Brain pericyte (primary cell): ENCODE measurements at places on chromosomes 16 and 17.

- DNase-seq = no peak
Observed at GRCh38 chr17:28917465-28917864, 14.6 kb upstream of the DHRS13 start.

DNA sequence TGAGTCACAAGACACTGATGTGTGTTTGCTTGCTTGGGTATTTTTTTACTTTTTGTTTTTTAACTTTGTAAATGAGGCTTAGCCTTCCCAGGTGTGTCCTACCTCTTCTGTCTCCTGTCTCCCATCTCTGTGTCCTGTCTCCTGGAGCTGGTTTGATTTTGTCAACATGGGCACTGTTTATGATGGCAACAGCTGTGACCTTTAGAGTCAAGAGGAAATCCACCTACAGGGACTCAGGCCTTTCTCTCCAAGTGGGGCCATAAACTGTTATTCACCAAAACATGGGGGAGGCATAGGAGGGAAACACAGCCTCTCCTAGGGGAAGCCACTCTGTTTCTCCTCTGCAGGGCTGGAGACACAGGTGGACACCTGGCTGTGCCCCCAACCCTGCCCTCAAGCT lies 13.1 kb upstream of the PLCG2 start:
- DNase-seq = no peak

DNA sequence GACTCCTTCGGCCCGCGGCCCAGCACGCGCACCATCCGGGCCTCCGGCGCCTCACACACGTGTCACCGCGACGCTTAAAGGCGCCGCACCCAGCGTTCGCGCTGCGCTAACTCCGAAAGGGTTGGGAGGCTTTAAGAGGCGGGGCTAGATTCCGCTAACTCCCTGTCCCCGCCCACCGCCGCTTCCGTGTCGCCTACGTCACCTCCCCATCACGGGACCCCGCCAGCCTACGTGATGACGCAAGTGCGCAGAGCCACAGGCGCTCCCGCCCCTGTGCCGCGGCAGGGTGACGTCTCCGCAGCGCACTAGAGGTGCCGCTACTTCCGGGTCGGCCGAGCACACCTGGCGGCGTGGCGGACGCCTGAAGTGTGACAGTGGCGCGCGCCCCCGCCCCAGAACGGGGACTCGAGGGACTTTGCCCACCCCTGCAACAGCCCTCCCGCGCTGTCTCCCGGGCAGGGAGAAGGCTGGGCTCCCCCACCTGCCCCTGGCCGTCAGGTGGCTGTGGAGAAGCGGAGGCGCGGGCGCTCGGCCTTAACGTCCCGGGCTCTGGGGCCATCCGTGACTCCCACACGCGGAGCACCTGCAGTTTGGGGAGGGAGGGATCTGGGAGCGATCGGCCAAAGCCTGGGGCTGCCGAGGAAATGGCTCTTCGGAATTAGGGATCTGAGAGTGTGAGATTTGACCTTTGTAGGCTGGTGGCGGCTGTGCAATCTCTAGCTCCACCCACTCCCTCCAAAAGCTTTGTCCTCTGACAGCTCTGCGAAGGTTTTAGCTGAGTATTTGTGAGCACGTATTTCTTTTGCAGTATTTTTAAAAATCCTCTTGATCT lies at the start of gene USP36:
TSS of gene USP36 (minus strand) at position 35 of the 832 bp plus-strand sequence. CDS start 4,451 bp downstream, outside the sequence.
- DNase-seq = peak; percentile 98

- no peak for DNase-seq
Observed at GRCh38 chr16:72985148-72985941, 62.6 kb downstream of the ZFHX3 start.

- DNase-seq = no peak
Observed at GRCh38 chr17:58084317-58084981, 1.2 kb downstream of the DYNLL2 start.

GRCh38 chr17:62860962-62861873 lies 53.1 kb upstream of the MARCHF10 start:
- DNase-seq = no peak

DNA sequence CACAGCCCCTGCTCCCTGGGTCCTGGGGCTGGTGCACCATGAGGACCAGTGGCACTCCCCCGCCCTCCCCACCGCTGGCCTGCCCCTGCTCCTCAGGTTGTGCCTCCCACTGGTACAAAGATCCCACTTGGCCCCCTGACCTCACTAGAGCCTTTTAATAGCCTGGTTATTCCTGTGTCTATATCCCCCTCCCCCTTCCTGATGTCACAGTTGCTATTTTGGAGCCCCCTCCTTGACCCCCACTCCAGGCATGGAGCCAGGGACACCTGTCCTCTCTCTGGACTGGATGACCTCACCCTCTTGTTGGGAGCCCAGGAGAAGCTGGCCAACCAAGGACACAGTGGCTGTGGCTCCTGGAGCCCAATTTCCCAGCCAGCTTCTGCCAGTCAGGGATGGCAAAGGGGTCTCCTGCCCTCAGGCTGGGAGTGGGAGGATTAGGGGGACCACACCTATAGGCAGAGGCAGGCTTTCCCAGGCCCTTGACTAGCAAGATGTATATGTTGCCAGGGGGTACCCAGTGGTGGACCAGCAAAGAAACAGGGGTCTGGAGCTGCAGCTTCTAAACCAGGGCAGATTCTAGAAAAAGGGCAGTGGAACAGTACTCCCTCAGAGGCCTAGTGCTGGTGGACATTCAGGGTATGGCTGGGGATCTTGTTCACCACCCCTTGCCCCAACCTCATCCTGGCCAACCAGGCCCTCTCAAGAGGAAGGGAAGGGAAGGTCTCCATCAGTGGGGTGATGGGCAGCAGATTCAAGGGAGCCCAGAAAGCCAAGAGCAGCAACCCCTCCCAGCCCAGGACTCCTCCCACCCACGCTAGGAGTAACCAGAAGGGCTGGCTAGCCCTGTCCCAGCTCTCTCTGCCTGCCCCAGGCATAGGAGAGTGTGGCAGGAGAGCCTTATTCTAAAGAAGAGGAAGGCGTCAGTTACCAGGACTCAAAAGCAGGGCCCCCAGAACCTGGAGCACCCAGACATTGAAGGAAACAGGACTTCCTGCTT lies 10.9 kb downstream of the HDAC5 start:
- no peak for DNase-seq

- no peak for DNase-seq
Observed at GRCh38 chr16:842061-842476, 41.5 kb upstream of the GNG13 start.

DNA sequence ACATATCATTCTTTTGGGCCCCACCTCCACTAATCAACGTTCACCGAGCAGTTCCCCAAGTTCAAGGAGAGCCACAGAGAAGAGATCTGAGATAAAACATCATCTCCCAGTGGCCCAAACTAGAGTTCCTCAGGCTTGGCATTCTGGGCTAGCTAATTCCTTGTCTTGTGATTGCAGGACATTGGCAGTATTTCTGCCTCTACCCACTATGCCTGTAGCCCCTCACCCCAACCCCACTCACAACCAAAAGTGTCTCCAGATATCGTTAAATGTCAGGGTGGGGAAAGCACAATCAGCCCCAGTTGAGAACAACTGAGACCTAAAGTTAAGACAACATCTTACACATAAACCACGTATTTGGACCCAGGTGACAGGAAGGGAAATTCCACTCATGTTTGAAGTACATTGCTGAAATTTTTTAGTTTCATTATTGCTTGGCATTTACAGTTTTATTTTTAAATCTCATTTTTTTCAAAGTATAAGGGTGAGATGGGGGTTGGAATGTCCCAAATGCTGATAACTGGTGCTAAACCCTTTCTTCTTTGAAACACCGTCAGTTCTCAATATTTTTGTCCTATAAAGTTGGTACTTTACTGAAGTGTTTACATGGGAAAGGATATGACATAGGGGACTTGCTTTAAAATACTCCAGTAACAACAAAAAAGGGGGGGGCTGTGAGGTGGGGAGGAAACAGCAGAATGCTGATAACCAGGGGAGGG lies 13.6 kb downstream of the ZC3H7A start:
- DNase-seq = no peak

DNA sequence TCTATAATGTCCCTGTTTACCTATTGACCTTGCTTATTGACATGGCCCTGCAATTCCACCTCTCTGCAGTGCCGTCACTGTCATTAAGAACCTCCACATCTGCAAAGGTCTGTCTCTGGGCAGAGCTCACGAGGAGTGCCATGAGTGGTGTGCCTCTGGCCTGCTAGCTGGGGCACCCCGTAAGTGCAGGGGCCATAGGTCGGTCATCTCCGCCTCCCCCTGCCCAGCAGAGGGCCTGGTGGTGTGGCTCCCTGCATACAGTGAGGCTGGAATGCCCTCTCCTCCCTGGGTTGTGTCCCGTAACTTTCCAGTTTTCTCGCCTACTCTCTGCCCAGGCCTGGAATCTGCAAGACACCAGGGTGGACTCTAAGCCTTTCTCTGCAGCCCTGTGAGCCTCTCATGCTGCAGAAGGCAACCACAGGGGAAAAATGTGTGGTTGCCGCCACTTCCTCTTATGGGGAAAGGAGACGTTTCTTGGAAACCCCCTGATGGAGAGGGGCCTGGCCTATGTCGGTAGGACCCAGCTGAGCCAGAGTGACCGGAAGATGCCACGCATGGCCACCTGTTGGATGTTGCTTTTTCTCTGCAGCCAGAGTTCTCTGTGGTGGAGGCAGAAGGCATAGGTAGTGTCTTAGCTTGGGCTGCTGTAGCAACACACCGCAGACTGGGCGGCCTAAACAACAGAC lies 2.7 kb upstream of the SNX20 start:
- no peak for DNase-seq

- no peak for DNase-seq
Observed at GRCh38 chr17:78534492-78535272, 42.5 kb downstream of the DNAH17 start.
